Activated CD4-positive, alpha-beta T cell treated with anti-CD3 and anti-CD28 coated beads, Interleukin-2, amount 50 U/mL, for 16 hours (primary cell): ENCODE measurements at places on chromosomes 2 and 18.

GRCh38 chr2:236625156-236625690 is 55.6 kb downstream of the ACKR3 start:
- no peak for DNase-seq

DNA sequence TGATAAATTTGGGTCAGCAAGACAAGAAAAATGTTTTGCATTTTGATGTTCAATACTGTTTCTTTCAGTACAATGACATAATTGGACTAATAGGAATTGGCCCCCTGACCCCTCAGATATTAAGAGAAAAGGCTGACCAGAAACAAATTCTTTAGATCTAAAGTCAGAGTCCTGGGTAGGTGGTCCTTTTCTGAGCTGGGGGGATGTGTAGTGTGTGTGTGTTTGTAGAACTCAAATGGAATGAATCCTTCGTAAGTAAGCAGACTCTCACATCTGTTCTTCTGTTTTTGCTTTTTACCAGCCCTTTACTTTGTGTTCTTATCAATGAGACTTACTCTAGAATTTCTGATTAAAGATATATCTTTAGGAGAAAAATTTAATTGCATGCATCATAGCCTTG is 327.7 kb downstream of the TGIF1 start:
- no peak for DNase-seq

DNA sequence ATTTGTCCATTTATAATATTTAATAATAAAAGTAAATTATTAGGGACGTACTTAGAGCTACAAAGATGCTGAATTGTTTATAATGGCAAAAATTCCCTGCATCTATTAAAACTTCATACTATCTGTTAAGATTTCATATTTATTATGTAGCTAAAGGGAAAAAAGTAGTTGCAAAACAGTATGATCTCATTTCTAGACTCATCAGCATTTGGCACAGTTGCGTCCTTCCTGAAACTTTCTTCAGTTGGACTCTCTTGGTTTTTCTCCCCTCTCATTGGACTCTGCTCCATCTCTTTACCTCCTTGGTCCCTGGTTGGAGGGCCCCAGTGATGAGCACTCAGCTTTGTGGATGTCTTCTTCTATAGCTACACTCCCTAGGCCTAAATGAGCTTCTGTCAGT is 99.6 kb downstream of the TMEM247 start:
- no peak for DNase-seq

- no peak for DNase-seq
Observed at GRCh38 chr2:84383271-84383670, 75.8 kb downstream of the SUCLG1 start.

DNA sequence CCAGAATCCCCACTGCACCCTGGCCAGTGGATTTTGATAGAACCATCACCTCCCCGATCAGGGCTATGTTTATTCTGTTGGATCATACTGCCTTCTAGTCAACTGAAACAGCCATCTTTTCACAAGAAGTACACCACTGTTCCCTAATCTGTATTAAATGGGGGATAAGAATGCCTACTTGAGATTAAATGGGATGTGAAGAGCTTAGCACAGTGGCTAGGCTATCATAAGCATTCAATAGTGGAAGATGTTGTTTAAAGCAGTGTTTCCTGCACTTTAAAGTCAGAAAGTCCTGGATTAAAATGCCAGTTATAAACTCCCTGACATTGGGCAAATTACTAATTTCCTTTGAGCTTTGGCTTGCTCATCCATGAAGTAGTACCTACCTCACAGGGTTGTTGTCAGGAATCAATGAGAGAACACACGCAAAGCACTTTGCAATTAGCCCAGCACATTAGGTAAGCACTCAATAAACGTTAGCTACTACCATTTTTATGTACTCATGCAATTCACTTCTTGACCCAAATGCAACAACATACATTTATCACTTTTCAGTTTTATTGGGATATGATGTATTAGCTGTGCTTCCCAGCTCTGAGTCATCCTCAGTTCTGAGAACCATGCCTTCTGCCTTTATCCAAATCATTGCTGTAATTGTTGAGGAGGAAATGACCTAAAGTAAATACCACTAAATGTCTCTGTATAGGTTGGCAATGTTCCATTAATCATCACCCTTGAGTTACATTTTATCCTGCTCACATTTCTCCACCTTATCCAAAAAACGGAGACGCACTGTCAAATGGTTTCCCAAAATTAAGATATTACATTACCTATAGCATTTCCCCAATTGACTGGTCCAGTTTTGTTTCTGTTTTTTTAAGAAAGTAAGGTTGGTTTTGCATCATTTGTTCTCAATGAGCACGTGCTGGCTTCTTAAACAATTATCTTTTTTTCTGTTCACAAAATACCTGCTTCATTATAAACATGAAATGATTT is 2.1 kb downstream of the TMEM247 start:
- peak; percentile 32 for DNase-seq

DNA sequence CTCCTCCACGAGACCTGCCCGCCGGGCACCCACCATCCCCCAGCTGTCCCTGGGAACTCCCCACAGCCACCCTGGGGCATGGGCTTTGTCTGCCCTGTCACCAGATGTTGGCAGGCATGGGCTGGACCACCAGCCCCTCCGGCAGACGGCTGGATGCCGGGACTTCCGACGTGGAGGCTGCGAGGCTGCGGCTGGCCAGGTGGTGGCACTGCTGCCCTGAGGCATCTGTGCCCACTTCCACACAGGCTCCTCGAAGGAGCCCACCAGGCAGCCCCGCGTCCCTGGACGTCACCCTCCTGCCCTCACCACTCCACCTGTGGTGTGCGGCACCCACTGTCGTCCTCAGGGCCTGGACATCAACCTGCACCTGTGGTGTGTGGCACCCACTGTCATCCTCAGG is 319.9 kb upstream of the SALL3 start:
- peak; percentile 5 for DNase-seq

DNA sequence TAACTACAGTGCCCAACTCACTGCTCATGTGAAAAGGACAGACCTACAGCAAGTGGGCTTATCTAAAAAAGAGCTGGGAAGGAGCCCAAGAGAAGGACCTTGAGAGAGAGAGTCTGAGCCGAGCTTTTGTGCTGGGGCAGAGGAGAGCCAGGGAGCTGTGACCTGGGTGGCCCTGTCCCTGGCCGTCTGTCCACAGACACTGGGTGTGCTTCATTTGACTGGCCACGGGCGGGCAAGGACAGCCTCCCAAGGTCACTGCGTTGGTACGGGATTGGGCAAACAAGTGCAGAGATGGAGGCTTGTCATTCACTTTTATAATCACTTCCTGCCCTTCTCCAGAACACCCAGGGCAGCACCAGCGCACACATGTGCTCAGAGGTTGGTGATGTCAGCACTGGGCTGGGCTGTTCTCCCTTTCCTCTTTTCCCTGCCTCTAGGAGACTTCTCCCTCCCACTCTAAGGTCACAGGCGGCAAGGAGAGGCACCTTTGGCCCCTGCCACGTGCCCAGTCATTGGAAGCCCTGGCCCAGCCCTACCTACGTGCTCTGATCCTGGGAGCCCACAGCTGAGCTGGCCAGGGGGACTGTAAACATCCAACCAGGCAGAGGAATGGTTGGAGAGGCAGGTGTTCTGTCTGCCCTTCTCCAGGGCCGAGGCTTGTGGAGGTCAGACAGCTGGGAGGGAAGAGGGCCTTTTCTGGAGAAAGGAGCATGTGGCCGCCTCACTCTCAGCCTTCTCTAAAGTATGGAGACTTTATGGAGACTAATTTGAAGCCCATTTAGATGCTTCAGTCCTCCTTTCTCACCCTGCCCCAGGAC is 6.4 kb upstream of the PSD4 start:
- DNase-seq: peak; percentile 48

DNA sequence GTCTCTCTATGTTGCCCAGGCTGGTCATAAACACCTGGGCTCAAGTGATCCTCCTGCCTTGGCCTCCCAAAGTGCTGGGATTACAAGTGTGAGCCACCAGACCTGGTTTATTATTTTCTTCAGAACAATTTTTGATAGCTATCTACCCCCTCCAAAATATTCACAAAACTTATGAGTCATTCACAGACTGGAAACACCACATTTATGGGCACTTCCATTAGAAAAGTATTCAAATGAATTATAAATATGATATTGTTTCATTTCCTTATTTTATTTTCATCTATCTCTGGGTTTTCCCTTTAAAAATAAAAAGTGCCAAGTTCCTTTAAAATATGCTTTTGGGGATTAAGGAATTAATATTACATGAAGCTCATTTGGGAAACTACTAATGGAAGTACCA is 58.8 kb upstream of the MSTN start:
- no peak for DNase-seq

DNA sequence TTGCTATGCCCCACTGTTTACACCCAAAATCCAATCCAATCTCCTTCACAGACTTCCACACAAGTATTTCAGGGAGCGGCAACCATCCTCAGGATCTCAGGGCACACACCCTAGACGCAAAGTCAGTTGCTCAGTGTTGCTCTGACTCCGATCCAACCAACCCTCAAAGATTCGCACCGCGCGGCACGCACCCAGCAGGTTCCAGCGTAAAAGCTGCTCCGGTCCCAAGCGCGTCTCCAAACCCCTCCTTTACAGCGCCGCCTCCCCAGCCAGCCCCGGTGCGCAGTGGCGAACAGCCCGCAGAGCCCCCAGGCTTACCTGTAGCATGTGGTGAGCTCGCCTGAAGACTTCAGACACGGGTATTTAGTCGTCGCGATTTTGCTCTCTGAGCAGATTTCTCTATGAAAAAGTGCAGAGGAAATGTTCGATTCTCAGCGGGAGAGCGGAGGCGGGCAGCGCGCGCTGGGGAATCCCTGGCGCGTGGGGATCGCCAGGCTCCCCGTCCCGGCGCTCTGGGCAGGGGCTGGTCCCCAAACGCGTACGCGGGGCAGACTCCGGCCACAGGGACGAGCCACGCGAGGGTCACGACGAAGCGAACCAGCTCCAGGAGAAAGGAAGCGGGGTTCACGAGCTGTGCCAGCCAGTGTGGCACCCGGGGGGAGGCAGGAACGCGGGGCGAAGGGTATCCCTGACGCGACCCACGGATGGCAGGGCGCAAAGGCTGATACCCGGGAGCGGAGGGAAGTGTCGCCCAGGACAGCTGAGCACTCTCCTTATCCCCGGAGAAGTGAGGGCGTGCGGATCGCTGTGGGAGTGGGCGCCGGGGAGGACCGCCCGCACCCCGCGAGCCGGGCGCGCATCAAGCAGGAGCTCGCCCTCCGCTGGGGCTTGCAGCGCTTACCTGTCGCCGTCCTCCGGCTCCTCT is 650 bp downstream of the CCBE1 start:
- DNase-seq: no peak

GRCh38 chr2:66575625-66576310 is 140.8 kb downstream of the MEIS1 start:
- no peak for DNase-seq

GRCh38 chr2:14557916-14558315 is 74.6 kb upstream of the LRATD1 start:
- DNase-seq: no peak

- no peak for DNase-seq
Observed at GRCh38 chr18:24795129-24795528, 334.7 kb downstream of the HRH4 start.

DNA sequence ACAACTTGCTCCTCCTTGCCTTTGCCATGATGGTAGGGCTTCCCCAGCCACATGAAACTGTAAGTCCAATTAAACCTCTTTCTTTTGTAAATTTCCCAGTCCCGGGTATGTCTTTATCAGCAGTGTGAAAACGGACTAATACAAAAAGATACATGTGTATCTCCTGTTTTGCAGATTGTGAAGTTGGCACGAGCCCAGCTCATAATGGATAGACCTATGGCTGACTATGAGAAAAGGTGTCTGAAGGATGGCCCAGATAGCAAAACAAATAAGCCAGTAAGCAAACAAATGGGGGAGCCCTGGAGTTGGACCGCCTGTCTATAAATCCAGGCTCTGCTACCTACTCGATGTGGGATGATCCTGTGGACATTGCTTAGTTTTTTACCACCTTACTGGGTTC is 15.5 kb upstream of the PRKCE start:
- DNase-seq: no peak

GRCh38 chr2:152062125-152063091 is 36.4 kb downstream of the CACNB4 start:
- no peak for DNase-seq
